KG1 (cell line): ENCODE measurements at places on chromosomes 11 and 22.

DNA sequence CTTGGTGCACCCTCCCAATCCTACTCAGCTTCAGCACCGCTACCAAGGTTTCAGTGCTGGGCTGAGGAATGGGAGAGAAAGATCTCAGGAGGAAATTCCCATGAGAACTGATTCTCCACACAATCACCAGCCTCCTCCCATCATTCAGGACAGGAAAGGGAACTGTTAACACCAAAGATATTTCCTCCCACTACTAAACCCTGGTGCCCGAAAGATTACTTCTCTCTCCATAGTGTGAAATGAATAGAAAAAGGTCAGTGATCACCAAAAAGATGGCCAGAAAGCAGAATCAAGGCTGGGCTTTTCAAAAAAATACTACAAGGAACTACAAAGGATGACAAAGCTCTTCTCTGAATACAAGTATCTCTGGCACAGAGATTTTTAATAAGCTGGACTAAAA lies 26.1 kb downstream of the TCIRG1 start:
- DNase-seq, result no peak

GRCh38 chr11:96116376-96116775 lies 192.5 kb upstream of the MTMR2 start:
- no peak for DNase-seq

- no peak for DNase-seq
Measured at GRCh38 chr11:9747229-9747628, 83.4 kb downstream of the SWAP70 start.

DNA sequence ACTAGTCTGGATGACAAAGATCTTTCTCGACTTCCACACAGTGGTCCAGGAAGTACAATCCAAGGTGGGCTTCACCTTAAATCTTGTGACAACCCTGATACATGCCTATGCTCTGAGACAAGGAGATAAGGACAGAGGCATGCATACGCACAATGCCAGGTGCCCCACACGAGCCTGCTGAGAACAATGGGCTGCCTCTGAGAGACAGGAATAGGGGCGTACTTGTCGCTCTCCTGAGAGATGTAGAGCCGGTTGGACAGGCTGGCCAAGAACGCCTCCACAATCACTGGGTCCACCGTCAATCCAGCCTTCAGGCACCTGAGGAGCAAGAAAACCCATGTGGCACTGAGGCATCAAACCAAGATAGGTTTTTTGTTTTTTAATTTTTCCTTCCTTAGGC lies 25.5 kb downstream of the SERPIND1 start:
- DNase-seq, result no peak

- DNase-seq, result no peak
Measured at GRCh38 chr11:1750840-1751530, 590 bp upstream of the IFITM10 start.

DNA sequence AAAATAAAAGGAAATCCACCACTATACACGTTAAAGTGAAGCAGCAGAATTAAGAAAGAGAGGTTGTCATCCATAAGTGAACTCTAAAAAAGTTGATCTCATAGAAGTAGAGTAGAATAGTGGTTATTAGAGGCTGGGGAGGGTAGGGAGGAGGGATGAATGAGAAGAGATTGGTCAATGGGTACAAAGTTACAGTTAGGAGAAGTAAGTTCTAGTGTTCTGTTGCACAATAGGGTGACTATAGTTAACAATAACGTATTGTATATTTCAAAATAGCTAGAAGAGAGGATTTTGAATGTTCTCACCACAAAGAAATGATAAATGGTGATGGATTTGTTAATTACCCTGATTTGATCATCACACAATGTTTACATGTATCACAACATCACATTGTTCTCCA lies 72.0 kb downstream of the CD82 start:
- no peak for DNase-seq

DNA sequence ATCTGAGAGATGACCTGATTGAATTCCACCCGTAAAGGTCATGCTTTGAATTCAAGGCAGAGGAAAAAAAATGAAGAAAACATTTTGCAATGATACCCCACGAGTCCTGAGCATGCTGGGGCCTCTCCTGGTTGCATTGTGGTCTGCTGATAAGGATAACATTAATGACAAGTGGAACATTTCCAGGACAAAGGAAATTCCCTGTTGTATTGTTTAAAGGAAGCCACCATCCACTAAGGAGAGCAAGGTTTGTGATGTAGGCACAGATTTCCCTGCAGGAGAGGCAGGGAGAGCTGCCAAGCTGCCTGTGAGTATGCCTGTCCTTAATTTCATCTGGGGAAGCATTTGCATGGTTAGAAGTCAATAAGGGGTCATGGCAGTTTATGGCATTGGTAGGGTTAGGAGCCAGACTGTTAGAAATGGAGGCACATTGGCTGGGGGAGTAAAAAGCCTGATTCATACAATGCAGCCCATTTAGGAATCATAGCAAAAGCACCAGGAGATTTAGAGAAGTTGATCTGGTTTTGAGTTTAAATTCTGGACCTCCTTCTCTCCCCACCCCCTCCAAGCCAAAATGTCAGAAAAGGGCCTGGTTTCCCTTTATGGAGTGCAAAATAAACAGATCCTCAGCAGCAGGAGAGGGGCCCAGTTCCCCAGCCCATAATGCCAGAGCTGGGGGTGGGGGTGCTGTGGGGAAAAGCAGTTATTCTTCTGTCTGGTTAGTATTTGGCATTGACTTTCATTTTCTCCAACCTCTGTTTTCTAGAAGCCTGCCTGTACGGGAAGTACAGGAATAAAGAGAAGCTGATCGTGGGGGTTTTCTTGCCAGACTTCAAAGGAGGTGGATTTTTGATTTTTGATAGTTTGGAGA lies 22.1 kb downstream of the FLI1 start:
- DNase-seq, result no peak

GRCh38 chr11:126716456-126717083 lies 284.0 kb downstream of the KIRREL3 start:
- DNase-seq, result peak; percentile 10

DNA sequence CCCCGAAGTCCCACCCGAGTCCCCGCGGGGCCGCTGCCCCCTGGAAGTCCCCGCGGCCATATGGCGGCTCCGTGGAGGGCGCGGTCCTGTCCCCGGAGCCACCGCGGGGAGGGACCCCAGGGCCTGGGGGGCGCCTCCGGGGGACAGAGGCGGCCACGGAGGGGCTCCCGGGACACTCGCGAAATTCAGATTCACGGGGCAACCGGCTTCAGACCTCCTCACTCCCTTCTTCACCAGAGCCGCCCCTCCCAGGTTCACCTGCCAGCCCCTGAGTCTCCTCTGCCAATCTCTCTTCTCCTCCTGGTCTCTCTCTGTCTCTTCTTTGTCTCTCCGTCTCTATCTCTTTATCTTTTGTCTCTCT lies 28.2 kb upstream of the TOLLIP start:
- DNase-seq, result no peak

DNA sequence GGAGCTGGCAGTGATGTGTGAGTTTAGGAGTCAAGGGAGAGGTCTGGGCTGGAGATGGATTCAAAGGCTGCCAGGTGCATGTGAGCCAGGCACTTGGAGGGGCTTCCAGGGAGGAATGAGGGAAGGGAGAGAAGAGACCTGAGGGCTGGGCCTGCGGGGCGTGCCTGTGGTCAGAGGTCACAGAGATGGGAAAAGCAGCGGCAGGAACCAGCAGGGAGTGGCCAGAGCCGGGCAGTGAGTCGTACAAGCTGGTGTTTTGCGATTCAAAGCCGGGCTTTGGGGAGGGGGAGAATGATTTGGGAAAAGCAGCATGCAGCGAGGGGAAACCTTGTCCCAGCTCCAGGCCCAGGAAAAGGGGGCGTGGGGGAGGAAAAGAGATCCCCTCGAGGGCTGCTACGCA lies 96.9 kb upstream of the RTL6 start:
- no peak for DNase-seq

GRCh38 chr22:45452565-45453379 lies 39.3 kb downstream of the RIBC2 start:
- DNase-seq, result no peak
